ENCODE measurements at places on chromosomes 13 and 19.

GRCh38 chr13:93687261-93687660 lies 460.7 kb downstream of the GPC6 start:
- no peak for DNase-seq

DNA sequence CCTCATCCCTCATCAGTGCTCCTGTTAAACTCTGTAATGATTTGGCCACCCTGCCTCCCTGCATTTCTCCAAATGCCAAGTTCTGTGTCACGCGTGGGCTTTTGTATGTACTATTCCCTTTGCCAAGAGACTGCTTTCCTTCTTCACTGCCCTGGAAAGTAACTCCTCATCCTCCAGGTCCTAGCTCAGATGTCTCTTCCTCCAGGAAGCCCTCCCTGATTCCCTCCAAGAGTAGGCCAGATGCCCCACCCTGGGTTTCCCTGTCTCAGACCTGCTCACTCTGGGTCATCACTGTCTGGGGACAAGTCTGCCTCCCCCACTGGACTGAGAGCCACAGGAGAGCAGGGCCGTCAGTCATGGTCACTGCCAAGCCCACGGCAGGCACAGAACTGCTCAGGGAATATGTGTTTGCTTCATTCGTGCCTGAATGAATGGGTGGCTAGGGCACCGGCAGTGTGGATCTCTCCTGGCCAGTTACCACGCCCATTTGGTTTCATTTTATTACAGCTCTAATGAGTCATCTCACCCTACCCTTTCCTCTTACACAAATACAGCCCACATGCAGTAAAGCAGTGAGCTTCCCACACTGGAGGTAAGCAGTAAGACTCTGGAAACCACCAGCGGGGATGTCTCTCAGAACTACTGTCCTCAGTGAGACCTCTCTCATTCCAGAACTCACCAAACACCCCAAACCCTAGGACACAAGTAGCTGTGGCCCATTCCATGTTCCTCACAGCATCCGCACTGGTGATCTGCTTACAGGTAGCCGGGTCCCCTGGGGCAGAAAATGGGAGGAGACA lies 12.1 kb upstream of the GPR4 start:
- DNase-seq = no peak

- no peak for DNase-seq
These were observed 9.2 kb downstream of the SHD start for GRCh38 chr19:4288091-4288777.

DNA sequence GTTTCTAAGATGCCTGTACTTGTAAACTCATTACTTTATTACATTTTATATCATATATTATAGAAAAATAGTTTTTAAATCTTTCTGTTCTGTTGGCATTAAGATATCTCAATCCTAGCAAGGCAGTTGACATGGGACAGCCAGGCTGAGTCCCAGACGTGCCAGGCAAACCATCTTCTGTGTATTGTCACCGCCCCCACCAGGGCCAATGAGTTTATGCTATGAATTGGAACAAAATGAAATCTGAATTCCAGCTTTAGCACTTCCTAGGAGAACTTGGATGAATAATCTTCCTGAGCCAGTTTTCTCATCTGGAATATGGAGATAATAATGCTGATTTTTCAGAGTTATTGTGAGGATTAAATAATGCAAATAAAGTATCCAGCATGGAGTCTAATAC lies 79.9 kb upstream of the GSX1 start:
- DNase-seq = no peak

DNA sequence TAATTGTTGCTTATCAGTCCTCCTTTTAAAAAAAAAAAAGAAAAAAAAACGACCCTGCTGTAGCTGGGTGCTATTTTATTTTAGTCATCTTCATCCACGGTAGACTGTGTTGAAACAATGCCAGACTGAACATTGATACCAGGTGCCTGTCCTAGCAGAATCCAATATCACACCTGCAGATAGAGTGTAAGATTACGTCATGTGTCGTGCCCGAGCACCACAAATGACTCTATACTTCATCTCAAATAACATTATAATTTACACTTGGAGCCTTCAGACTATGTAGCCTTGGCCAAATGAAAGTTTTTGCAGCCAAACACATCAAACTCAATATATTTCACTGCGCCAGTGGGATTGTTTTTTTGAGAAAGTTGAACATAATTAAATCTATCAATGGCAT lies 410.6 kb downstream of the FGF9 start:
- DNase-seq = no peak

GRCh38 chr13:20148501-20149183 lies 12.2 kb downstream of the GJA3 start:
- no peak for DNase-seq

GRCh38 chr13:110136660-110137585 lies 170.0 kb downstream of the COL4A1 start:
- no peak for DNase-seq

DNA sequence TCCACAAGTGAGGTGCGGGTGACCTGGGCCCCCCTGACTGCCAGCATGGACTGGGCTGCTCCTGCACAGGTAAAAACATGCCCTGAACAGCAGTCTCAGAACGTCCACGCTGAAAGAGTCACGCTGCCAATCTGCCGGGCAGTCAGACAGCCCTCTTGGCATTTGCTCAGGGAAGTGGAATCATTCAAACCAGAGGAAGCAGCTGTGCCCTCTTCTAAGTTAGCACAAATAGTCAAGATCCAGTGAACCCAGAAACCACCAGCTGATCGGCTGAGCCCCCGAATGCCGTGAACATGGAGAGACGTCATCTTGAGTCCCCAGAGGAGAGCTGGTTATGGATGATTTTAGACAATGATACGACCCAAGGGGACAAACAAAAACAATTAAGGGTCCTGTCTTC lies 34.4 kb downstream of the KLF2 start:
- DNase-seq = no peak

GRCh38 chr13:39417643-39418042 lies 185.3 kb downstream of the LHFPL6 start:
- no peak for DNase-seq

All from stimulated activated CD8-positive, alpha-beta memory T cell treated with anti-CD3 and anti-CD28 coated beads, Interleukin-4, amount 100 ng/mL, for 1 hour (primary cell).